Smooth muscle cell of the umbilical artery (primary cell): ENCODE measurements at places on chromosomes 1 and 21. TPM values are rescaled to one million over a fixed set of nuclear protein-coding genes. Genes with fewer than 3 reads are reported as not detected.

URB1 gene
- total RNA-seq, result 12.5 and 43.5 TPM in 2 replicates

EPRS1 gene
- total RNA-seq, result 209 and 288 TPM in 2 replicates

GJC2 gene
- total RNA-seq, result 2.1 and 3.8 TPM in 2 replicates

KIF14 gene
- 0.89 and 8.8 TPM in 2 replicates for total RNA-seq

RHBG gene
- total RNA-seq, result not detected in 2 replicates

F5 gene
- under 0.01 and 0.09 TPM in 2 replicates for total RNA-seq

TPM3 gene
- 382 and 1,181 TPM in 2 replicates for total RNA-seq

DIO1 gene
- not detected in 2 replicates for total RNA-seq

PPFIA4 gene
- 20.9 and 24.6 TPM in 2 replicates for total RNA-seq

TNNT2 gene
- total RNA-seq, result not detected in 2 replicates

NECAP2 gene
- total RNA-seq, result 74.4 and 74.8 TPM in 2 replicates

DEPDC1 gene
- total RNA-seq, result 3.0 and 28.9 TPM in 2 replicates

KRTAP19-4 gene
- not detected in 2 replicates for total RNA-seq

GPATCH2 gene
- 20.5 and 20.6 TPM in 2 replicates for total RNA-seq

PDE9A gene
- not detected in 2 replicates for total RNA-seq
